ENCODE measurements at places on chromosomes 16 and 17. TPM values are rescaled to one million over a fixed set of nuclear protein-coding genes. Genes with fewer than 3 reads are reported as not detected.
A peak's percentile ranks its signal among the peaks of the same experiment; 100 is the strongest.

DNA sequence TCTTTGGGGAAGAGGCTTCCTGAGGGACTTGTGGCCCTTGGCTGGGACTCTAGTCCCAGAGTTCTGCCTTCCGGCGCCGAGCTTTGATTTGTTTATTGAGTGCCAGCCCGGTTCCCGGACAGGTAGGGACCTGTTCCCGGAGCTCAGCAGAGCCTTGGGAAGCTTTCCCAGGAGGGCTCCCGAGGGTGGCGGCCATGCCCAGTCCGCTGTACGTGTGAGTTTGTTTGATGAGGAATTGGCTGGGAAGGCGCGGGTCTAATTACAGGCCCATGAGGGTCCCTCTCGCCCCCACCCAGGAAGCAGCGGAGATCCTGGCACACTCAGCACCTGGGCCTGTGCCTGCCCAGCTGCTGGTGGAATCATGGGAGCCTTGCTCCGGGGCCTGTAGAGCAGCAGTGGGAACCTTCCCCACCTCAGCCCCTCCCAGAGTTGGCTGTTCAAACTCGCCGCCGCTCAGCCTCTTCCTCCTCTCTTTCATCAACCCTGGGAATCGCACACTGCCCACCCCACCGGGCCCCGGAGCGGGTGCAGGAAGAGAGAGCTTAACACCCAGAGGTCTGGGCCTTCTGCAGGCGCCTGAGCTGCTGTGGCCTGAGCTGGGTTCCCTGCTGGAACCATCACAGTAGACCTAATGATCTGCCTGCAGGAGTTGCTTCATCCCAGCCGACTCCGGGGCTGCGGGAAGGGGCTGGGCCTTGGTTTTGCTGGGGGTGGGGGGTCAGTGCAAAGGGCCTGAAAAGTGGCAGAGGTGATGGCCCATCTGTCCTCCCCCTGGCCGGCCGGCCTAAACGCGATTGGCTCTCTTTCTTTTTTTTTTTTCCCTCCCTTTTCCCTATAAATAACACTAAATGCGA, 313.7 kb downstream of the SEC14L1 start:
- H3K27me3 ChIP-seq, result no peaks in the 10 kb centered on the region
- DNase-seq, result no peak
- H3K4me3 ChIP-seq, result no peak overlapping the region

DNA sequence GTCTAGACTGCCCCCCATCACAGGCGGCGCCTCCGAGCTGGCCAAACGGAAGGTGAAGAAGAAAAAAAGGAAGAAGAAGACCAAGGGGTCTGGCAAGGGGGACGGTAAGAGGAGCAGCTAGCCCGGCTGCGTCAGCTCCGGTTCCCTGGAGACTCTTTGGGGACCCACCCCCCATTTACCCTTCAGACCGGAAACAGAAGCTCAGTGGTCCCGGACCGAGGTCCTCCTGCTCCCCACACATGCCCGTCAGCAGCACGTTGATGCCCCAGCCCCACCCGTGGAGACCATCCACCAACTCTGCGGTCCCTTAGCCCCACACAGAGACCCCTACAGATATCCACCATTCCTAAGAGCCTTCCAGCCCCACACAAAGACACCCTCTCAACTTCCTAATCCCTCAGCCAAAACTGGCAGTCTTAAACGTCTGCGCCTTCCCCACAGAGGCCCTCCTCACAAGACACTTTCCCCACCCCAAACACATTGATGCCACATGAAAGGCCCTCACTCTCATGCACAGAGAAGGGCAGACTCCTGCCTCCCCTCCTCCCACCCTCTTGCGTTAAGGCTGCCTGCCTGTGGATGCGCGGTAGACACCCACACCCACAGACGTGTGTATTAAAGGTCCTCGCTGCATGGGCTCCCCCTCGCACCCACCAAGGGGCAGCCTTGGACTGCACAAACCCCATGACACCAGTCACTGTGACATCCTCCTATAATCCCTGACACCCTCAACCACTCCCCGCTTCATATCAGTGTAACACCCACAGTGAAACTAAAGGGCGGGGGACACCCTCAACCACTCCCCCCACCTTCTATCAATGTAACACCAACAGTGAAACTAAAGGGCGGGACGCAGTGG, 58.2 kb upstream of the RPH3AL start:
- H3K4me1 ChIP-seq, result peaks cover 11% of the 10 kb centered on the region
- peak overlapping the region; percentile 97 for H3K4me3 ChIP-seq
- no peak overlapping the region for H3K27ac ChIP-seq
- H3K36me3 ChIP-seq, result no peaks in the 10 kb centered on the region
- H3K27me3 ChIP-seq, result no peaks in the 10 kb centered on the region
- peak; percentile 17 for DNase-seq

DNA sequence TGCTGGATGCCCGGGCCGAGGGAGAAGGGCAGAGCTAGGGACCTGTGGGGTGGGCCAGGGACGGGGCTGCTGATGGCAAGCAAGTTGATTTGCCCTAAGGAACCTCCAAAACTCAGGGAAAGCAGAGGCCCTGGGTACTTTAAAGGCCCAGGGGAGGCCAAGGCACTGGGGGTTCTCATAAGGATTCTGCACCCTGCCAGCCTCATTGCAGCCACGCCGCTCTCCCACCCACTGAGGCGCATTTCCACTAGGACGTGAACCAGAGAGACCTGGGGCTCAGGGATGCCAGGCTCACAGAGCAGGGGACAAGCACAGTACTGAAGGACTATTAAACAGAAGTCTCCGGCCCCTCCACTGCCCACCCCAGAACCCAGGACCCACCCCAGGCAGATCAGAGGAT, 39.4 kb upstream of the RBFOX3 start:
- H3K36me3 ChIP-seq, result no peaks in the 10 kb centered on the region
- no peak overlapping the region for H3K4me3 ChIP-seq
- H3K27ac ChIP-seq, result no peak overlapping the region
- no peaks in the 10 kb centered on the region for H3K4me1 ChIP-seq
- DNase-seq, result no peak
- peaks cover 88% of the 10 kb centered on the region for H3K27me3 ChIP-seq

The KCNJ2 gene
- not detected for total RNA-seq

DNA sequence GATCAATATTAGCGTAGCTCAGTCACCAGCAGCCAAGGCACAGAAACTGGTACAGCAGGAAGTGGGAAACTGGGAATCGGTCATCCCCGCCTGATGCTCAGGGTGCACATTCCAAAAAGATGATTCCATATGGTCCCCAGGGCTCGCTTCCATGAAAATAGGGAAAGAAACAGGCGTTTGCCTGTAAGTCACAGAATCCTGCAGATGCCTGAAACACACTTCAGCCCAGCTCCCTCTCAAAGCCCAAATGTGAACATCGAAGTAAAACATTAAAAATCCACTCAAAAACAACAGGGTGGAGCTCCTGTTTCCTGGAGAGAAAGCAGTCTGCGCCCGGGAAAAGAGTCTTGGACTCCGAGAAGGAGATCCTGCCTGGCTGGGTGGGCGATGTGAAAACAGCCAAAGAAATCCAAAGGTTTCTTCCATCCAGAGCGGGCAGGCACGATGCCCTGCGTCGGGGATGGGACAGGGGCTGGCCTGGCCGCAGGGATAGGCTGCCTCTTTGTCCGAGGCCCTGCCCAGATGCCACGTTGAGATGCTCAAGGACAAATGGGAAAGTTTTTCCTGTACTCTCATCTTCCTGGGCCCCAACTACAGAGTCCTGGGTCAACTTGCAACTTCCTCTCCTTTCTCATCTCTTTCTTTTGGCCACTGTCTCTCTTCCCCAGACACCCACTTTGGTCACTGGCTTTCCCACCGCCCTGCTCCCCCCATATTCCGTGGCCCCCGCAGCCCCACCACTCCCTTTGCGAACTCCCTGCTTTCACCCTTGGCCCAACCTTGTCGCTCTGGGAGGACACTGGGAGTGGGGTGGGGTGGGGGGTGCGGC, 743 bp downstream of the WIPI1 start:
- H3K36me3 ChIP-seq, result no peaks in the 10 kb centered on the region
- H3K27ac ChIP-seq, result peak overlapping the region; percentile 79
- H3K4me1 ChIP-seq, result peaks cover 34% of the 10 kb centered on the region
- H3K27me3 ChIP-seq, result no peaks in the 10 kb centered on the region

The EFCAB13 gene
- 3.2 TPM for total RNA-seq

The TPSAB1 gene
- total RNA-seq, result not detected

GRCh38 chr16:23801378-23801777, 34.4 kb upstream of the PRKCB start:
- H3K27ac ChIP-seq, result no peak overlapping the region
- H3K4me1 ChIP-seq, result 0 out of 2 replicates have a peak, but pooled peaks cover 4% of the 10 kb centered on the region
- no peak overlapping the region for H3K4me3 ChIP-seq
- DNase-seq, result no peak
- H3K36me3 ChIP-seq, result no peaks in the 10 kb centered on the region

GRCh38 chr17:18076936-18077335, 10.8 kb upstream of the DRG2 start:
- no peak overlapping the region for H3K27ac ChIP-seq
- no peak overlapping the region for H3K4me3 ChIP-seq
- H3K36me3 ChIP-seq, result no peaks in the 10 kb centered on the region
- H3K4me1 ChIP-seq, result no peaks in the 10 kb centered on the region
- no peaks in the 10 kb centered on the region for H3K27me3 ChIP-seq

DNA sequence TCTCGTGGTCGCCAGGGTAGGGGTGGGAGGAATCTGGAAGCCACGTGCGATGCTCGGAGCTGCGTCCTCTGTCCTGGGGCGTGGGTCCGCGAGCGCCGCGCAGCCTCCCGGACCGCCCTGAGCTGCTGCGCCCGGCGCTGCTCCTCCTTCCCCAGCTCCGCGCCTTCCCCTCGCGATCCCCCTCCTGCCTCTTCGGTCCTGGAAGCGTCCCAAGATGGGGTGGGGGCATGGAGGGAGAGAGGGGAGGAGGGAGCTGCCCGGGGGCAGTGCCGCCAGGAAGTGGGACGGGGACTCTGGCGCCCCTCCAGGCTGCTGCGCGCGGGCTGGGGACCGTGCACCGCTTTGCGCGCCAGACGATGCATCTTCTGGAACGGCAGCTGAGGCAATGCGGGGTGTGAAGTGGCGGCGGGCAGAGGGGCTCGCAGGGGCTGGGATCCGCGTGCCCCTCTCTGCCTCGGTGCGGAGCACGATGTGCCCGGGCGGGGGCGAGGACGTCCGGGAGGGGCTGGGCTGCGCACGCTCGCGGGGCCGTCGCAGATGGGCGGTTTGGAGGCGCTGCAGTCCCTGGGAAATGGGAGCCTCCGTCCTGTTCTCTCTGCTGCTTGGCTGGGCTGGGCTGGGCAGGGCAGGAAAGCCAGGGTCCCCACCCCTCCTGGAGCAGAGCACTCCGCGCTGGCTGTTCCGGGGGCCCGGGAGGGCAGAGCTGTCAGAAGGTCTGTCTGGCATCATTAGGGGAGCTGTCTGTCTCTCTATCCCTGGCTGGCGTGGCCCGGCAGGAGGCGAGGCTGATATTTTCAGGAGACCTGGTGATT, 388.0 kb downstream of the SEC14L1 start:
- H3K27me3 ChIP-seq, result no peaks in the 10 kb centered on the region
- DNase-seq, result no peak
- H3K36me3 ChIP-seq, result no peaks in the 10 kb centered on the region
- H3K4me3 ChIP-seq, result no peak overlapping the region
- H3K27ac ChIP-seq, result no peak overlapping the region
- no peaks in the 10 kb centered on the region for H3K4me1 ChIP-seq

The PLEKHG4 gene
- 17.3 TPM for total RNA-seq

GRCh38 chr16:82340531-82340930, 170.5 kb upstream of the MPHOSPH6 start:
- no peak for DNase-seq
- H3K27me3 ChIP-seq, result peaks cover 11% of the 10 kb centered on the region
- no peaks in the 10 kb centered on the region for H3K4me1 ChIP-seq
- no peak overlapping the region for H3K27ac ChIP-seq

DNA sequence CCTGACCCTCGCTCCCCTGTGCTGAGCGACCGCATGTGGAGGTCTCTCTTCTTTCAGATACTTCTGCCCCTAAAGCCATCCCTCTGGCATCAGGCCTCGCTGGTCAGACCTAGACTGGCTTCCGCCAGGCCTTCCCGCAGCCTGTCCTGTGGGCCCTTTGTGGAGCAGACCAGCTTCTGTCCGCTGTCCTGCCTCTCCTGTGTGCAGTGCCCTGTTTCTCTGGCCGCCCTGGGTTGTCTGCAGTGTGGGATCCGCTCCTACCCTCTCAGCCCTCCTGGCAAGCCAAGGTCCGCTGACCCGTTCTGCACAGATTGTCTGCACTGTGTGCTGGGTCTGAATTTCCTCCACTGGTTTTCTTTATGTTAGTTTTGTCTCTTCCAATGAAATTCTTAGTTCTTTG, 21.5 kb upstream of the MC1R start:
- no peak overlapping the region for H3K4me3 ChIP-seq
- no peaks in the 10 kb centered on the region for H3K4me1 ChIP-seq
- DNase-seq, result no peak
- H3K27me3 ChIP-seq, result no peaks in the 10 kb centered on the region

GRCh38 chr17:17032131-17032692, 10.0 kb upstream of the MPRIP start:
- no peak overlapping the region for H3K4me3 ChIP-seq
- no peak overlapping the region for H3K27ac ChIP-seq
- no peaks in the 10 kb centered on the region for H3K36me3 ChIP-seq
- peak; percentile 78 for DNase-seq
- H3K27me3 ChIP-seq, result no peaks in the 10 kb centered on the region
- H3K4me1 ChIP-seq, result peaks cover 64% of the 10 kb centered on the region

The ITGB3 gene
- 0.31 TPM for total RNA-seq

The MARCHF10 gene
- total RNA-seq, result 8.0 TPM

DNA sequence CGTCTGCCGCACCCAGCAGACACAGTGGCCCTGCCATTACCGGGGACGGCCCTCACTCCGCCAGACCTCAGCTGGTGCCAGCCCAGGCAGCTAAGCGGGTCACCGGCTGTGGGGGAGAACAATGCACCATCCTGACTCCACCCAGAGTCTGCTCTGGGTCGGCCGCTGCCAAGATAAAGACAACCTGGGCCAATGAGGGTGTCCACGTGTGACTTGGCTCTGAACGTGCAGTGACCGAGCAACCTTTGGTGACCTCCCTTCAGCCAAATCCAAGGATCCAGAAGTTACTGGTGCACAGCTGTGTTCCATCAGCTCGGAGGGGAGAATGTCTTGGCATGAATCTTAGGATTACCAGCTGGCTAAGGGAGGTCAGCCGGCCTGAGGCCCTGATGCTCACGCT, 155.9 kb downstream of the NTN1 start:
- no peaks in the 10 kb centered on the region for H3K4me1 ChIP-seq
- no peak for DNase-seq
- H3K36me3 ChIP-seq, result no peaks in the 10 kb centered on the region

The CCL4 gene
- total RNA-seq, result not detected

DNA sequence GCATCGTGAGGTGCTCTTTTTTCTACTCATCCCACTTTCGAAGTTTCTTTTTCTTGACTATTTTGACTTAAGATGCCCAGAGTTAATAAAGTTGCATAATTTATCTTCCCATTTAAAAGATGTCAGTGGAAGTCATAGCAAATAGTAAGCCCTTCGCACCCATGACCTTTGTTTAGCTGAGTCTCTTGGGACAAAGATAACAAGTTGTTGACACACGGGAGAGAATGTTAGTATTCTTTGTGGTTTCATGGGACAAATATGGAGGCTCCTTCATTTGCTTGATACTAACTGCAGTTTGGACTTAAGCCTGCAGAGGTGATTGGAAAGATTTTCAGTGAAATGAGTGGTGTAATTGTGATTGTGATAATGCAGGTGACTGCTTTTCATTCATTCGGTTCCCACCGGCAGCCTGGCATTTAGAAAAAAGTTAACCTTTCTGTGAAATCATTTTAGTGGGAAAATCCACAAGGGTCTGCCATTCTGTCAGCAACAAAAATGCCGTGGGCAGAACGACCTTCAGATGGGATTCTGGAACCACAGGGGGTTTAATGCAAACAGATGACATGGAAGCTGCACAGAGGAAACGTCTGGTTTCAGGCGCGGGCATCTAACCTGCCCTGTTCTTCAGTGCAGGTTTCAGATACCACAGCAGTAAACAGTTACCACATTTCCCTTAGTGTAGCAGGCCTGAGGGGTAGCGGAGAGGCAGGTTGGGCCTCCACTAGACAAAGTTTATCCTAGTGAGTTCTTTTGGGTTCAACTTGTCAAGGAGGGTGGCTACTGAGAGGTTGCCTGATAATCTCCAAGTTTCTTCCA, 123.0 kb downstream of the RPTOR start:
- no peaks in the 10 kb centered on the region for H3K36me3 ChIP-seq
- no peaks in the 10 kb centered on the region for H3K27me3 ChIP-seq
- H3K4me3 ChIP-seq, result no peak overlapping the region
- H3K4me1 ChIP-seq, result no peaks in the 10 kb centered on the region
- DNase-seq, result no peak
